ENCODE measurements at places on chromosomes 13 and 19.

- DNase-seq: no peak
Observed at GRCh38 chr19:57171551-57172081, 4.3 kb upstream of the DUXA start.

DNA sequence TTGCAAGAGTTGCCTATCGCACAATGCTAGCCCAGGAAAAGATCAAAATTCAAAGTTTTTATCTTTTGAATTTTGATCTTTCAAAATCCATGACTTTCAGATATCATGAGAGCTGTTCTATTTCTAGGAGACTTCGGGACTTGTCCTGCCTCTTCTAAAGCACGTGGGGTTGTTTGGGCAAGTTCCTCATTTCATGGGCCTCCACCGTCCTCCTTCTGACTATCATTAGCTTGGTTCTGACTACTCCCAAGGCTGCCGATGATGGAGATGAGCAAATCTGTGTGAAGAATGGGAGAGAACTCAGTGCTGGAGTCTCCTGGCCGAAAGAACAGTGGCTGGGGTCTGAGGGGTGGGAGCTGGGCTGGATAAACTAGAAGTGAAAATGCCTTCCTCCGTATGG lies 86.5 kb downstream of the COL4A1 start:
- DNase-seq: no peak

DNA sequence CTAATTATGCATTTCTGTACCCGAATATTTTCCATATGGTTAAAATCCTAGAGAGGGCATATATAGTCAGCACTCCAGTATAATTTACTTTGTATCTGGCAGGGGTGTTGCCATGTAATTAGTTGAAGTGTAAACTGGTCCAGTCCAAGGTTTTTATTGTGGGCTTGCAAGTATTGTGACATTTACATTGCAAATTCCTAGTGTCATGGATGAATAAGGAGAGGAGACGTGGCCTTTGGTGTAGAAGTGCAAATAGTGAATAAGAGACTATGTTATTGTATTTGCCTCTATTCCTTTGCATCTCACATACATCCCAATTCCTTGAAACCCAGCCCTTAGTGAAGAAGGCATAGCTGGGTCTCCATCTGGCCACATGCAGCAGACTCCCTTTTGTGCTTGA lies 330.6 kb downstream of the ATP8A2 start:
- DNase-seq: no peak

DNA sequence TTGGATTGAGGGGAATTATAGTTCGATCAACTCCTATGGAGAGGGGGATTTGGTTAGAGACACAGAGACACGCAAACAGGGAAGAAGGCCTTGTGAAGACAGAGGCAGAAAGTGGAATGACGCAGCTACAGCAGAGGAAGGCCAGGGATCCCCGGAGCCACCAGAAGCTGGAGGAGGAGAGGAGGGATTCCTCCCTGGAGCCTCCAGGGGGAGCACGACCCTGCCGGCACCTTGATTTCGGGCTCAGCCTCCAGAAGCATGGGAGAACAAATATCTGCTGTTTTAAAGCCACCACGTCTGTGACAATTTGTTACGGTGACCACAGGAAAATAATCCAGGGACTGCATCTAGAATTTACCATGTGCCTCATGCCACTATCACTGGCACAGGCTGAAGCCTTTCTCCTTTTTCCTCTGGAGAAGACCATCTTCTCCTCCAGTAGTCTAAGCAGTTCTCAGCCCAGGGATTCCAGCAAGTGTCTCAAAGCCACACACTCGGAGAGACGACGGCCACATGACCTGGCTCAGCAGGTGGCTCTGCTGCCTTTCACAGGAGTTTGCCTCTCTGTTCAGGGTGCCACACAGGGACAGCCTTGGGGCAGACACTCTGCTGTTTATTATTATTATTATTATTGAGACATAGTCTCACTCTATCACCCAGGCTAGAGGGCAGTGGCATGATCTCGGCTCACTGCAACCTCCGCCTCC lies 39.9 kb upstream of the CCNE1 start:
- DNase-seq: peak; percentile 48

DNA sequence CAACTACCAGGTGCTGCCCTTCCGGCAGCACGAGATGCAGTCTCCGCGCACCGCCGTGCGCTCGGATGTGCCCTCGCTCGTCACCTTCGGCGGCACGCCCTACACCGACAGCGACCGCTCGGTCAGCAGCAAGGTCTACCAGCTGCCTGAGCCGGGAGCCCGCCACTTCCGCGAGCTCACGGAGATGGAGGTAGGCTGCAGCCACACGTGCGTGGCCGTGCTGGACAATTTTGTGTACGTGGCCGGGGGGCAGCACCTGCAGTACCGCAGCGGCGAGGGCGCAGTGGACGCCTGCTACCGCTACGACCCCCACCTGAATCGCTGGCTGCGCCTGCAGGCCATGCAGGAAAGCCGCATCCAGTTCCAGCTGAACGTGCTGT lies 15.2 kb upstream of the CRTC1 start:
- no peak for DNase-seq

DNA sequence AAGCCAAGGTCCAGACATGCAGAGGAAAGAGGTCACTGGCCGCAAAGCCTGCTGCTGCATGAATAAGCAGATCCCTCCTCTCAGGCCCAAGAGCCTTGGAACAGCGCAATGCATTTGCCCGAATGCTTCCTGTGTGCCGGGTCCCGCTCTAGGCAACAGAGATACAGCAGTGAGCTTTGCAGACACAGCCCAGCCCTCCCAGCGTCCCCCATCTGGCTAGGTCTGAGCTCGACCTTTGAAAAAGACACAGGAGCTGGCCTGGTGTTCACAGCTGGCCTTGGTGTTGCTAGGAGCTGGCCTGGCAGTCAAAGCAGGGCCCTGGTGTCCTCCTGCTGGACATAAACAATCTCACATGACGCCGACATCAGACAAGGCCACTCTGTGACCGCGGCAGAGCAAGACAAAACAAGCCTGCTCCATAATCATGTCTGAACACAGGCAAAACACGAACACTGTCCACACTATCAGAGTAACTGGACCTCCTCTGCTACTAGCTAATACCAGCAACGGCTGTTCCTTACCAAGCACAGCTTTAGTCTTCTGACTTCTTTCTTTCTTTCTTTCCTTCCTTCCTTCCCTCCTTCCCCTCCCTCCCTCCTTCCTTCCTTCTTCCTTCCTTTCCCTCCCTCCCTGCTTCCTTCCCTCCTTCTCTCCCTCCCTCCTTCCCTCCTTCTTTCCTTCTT lies 5.7 kb upstream of the PEX11G start:
- no peak for DNase-seq

- DNase-seq: no peak
Observed at GRCh38 chr19:3105641-3106508, 11.7 kb downstream of the GNA11 start.

GRCh38 chr13:98105929-98106336 lies 37.0 kb upstream of the FARP1 start:
- DNase-seq: no peak

Data from HT1080 (cell line).